ENCODE measurements at places on chromosomes 7 and 10. TPM values are rescaled to one million over a fixed set of nuclear protein-coding genes. Genes with fewer than 3 reads are reported as not detected.
A peak's percentile ranks its signal among the peaks of the same experiment; 100 is the strongest.

DNA sequence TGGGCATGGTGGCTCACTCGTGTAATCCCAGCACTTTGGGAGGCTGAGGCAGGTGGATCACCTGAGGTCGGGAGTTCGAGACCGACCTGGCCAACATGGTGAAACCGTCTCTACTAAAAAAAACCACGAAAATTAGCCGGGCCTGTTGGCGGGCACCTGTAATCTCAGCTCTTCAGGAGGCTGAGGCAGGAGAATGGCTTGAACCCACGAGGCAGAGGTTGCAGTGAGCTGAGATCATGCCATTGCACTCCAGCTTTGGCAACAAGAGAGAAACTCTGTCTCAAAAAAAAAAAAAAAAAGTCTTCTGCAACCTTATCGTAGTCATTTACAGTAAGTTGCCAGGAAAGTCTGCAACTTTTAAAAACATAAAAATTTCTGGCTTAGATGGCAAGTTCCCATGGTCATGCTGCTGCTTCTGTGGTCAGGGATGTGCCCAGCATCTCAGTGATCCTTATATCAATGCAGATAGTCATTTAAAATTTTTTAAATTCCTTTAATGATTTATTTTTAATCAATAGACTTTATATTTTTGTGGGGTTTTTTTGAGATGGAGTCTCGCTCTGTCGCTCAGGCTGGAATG lies 15.6 kb downstream of the SUFU start:
- H3K27ac ChIP-seq, result no peak overlapping the region
- no peaks in the 10 kb centered on the region for H3K27me3 ChIP-seq
- H3K4me1 ChIP-seq, result no peaks in the 10 kb centered on the region
- no peak overlapping the region for H3K4me3 ChIP-seq

Gene SEC24C
- 69.3 TPM for total RNA-seq

DNA sequence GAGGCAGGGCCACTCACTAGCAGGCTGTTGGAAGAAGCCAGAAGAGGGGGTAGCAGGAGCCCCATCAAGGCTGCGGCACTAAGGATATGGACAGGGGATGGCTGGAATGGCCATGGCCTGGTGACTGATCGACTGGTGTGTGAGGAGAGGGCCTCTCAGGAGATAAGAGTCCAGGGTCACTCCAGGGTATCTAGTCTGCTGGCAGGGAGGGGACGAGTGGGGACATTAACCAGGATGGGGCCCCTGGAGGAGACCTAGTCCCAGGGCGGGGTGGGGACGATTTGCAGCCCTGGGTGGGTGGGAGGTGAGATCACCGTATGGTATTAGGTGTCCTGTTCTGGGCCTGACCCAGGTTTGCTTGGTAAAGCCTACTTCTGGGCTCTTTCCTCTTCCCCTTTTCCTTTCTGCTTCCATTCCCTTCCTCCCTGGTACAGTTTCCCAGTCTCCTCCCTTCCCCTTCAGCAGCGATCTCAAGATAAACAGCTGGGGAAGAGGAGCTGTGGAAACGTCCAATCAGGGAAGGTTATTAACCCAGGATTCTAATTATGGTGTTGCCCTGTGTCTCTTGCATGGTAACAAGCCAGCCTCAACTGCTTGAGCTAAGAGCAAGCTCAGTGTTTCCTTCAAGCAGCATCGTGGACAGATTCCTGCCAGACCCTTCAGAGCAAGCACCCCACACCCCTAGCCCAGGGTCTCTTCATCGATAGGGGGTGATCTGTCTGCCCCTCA lies 233.2 kb downstream of the RPS24 start:
- no peak overlapping the region for H3K27ac ChIP-seq
- H3K4me1 ChIP-seq, result no peaks in the 10 kb centered on the region
- no peaks in the 10 kb centered on the region for H3K36me3 ChIP-seq
- H3K4me3 ChIP-seq, result no peak overlapping the region

- no peak for DNase-seq
- H3K36me3 ChIP-seq, result no peaks in the 10 kb centered on the region
- H3K4me1 ChIP-seq, result no peaks in the 10 kb centered on the region
These were observed 806.9 kb upstream of the SORCS1 start for GRCh38 chr10:107971411-107971810.

DNA sequence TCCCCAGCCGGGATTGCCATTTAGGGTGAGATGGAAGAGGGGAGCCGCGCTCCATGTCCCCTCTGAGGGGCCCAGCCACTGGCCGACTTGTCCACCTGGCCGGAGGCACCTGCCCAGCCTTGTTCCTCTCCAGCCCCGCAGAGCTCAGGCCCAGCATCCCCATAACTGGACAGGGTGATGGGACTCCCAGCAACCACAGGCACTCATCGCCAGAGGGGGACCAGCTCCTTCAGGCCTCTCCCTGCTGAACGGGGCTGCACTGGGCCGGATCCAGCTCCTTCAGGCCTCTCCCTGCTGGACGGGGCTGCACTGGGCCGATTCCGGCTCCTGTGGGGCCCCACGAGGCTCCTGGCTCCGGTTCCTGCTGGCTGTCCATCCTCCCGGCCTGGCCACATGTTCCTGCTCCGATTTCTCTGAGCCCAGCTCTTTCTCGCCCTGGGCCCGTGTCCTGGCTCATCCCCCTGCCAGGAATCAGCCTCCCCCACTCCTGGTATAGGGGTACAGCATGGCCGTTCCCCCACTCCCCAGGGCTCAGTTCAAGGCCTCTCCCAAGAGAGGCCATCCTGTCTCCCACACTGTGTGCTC lies 56.1 kb upstream of the ADGRA1 start:
- H3K27ac ChIP-seq, result no peak overlapping the region
- H3K4me3 ChIP-seq, result no peak overlapping the region
- no peak for DNase-seq
- H3K36me3 ChIP-seq, result no peaks in the 10 kb centered on the region

GRCh38 chr10:53697038-53697437 lies 924.5 kb upstream of the MBL2 start:
- H3K4me1 ChIP-seq, result no peaks in the 10 kb centered on the region
- no peaks in the 10 kb centered on the region for H3K27me3 ChIP-seq
- DNase-seq, result no peak
- no peak overlapping the region for H3K4me3 ChIP-seq
- no peaks in the 10 kb centered on the region for H3K36me3 ChIP-seq

- no peaks in the 10 kb centered on the region for H3K27me3 ChIP-seq
- H3K4me3 ChIP-seq, result no peak overlapping the region
- no peak overlapping the region for H3K27ac ChIP-seq
- peak; percentile 71 for DNase-seq
- no peaks in the 10 kb centered on the region for H3K36me3 ChIP-seq
- H3K4me1 ChIP-seq, result no peaks in the 10 kb centered on the region
These were observed 27.8 kb upstream of the FOXL3 start for GRCh38 chr7:262251-262572.

Gene BLNK
- total RNA-seq, result 20.2 TPM

GRCh38 chr7:91512958-91513357 lies 248.7 kb downstream of the FZD1 start:
- no peak overlapping the region for H3K4me3 ChIP-seq
- H3K27ac ChIP-seq, result no peak overlapping the region
- H3K27me3 ChIP-seq, result no peaks in the 10 kb centered on the region
- H3K4me1 ChIP-seq, result no peaks in the 10 kb centered on the region
- H3K36me3 ChIP-seq, result no peaks in the 10 kb centered on the region

Gene SRRM3
- 3.0 TPM for total RNA-seq

Gene PTPN20
- 4.8 TPM for total RNA-seq

- no peak for DNase-seq
- no peaks in the 10 kb centered on the region for H3K36me3 ChIP-seq
- H3K27me3 ChIP-seq, result no peaks in the 10 kb centered on the region
- H3K27ac ChIP-seq, result no peak overlapping the region
- no peak overlapping the region for H3K4me3 ChIP-seq
These were observed 192.1 kb downstream of the DNAJB6 start for GRCh38 chr7:157528785-157529341.

DNA sequence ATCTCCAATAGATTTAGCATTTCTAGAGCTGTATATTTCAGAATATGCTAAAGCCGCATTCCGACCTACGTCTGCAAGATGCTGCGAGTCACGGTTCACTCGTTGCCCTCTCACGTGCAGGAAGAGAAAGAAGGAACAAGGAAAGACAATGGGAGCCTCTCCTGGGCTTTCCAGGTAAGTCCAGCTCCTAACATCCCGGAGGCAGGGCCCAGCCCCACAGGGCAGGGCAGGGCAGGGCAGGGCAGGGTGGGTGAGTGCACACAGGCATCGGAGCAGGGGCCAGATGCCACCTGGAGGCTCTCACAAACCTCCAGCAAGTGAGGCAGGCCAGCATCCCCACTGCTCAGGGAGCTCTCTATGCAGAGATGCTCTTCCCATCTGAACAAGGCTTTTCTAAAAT lies 50.8 kb downstream of the VOPP1 start:
- no peak overlapping the region for H3K4me3 ChIP-seq
- no peaks in the 10 kb centered on the region for H3K27me3 ChIP-seq
- H3K36me3 ChIP-seq, result no peaks in the 10 kb centered on the region
- H3K4me1 ChIP-seq, result peaks cover 5% of the 10 kb centered on the region

Gene SMARCD3
- 84.4 TPM for total RNA-seq

Gene STRIP2
- total RNA-seq, result 0.58 TPM

- DNase-seq, result no peak
- H3K4me1 ChIP-seq, result no peaks in the 10 kb centered on the region
- H3K36me3 ChIP-seq, result no peaks in the 10 kb centered on the region
These were observed 439.6 kb downstream of the TNS3 start for GRCh38 chr7:47142169-47142866.

GRCh38 chr7:135169141-135169963 lies 1.2 kb downstream of the CYREN start:
- peak overlapping the region; percentile 36 for H3K27ac ChIP-seq
- H3K4me1 ChIP-seq, result peaks cover 2% of the 10 kb centered on the region
- DNase-seq, result no peak
- no peaks in the 10 kb centered on the region for H3K36me3 ChIP-seq
- H3K27me3 ChIP-seq, result no peaks in the 10 kb centered on the region
- H3K4me3 ChIP-seq, result peak overlapping the region; percentile 74

GRCh38 chr10:73229567-73229966 lies 17.5 kb downstream of the DNAJC9 start:
- no peak overlapping the region for H3K4me3 ChIP-seq
- no peak overlapping the region for H3K27ac ChIP-seq
- no peaks in the 10 kb centered on the region for H3K36me3 ChIP-seq
- H3K27me3 ChIP-seq, result no peaks in the 10 kb centered on the region

Gene ZNF365
- total RNA-seq, result 1.1 TPM

Gene PPP2R2D
- 27.0 TPM for total RNA-seq

DNA sequence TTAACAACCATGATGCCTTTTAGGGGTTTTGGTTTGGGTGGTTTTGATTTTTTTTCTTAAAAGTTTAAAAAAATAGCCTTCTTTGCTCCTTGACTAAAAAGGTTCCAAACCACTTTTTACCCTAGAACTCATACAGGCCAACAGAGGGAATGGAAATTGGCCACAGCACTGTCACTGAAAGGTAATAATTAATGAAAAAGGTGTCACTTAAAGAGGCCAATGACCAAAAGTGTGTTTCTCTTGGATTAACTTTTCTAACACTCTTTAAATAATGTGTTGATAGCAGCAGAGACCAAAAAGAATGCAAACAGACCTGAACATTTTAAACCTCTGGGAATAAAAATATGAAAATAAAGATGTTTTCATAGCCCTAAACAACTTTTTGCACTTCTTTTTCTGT lies 221.1 kb upstream of the TCF7L2 start:
- no peaks in the 10 kb centered on the region for H3K27me3 ChIP-seq
- DNase-seq, result no peak
- no peaks in the 10 kb centered on the region for H3K36me3 ChIP-seq
- H3K4me1 ChIP-seq, result no peaks in the 10 kb centered on the region
- H3K4me3 ChIP-seq, result no peak overlapping the region
- no peak overlapping the region for H3K27ac ChIP-seq

- H3K36me3 ChIP-seq, result no peaks in the 10 kb centered on the region
- no peak overlapping the region for H3K4me3 ChIP-seq
- H3K27ac ChIP-seq, result no peak overlapping the region
- peaks cover 2% of the 10 kb centered on the region for H3K4me1 ChIP-seq
These were observed 40.2 kb downstream of the ARL4A start for GRCh38 chr7:12727455-12728191.

Gene ZNF736
- total RNA-seq, result 16.0 TPM
